Activated naive CD4-positive, alpha-beta T cell (primary cell): ENCODE measurements at places on chromosomes 4 and X.

DNA sequence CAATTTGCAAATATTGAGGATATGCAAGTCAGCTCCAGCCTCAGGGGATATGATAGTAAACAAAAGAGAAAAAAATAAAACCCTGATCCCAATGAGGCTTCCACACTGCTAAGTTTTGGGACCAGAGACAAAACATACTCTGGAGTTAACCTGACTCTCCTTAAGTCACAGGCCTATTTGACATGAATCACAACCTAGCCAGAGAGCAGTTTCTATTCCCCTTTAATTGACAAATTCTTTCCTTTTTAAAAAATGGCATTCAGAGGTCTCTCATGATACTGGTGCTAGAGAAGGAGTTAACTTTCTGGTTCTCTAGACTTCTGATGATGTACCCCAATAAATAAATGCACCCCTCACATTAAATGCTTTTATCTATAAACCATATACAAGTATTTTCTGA, 8.8 kb downstream of the ACSL1 start:
- no peak for DNase-seq

DNA sequence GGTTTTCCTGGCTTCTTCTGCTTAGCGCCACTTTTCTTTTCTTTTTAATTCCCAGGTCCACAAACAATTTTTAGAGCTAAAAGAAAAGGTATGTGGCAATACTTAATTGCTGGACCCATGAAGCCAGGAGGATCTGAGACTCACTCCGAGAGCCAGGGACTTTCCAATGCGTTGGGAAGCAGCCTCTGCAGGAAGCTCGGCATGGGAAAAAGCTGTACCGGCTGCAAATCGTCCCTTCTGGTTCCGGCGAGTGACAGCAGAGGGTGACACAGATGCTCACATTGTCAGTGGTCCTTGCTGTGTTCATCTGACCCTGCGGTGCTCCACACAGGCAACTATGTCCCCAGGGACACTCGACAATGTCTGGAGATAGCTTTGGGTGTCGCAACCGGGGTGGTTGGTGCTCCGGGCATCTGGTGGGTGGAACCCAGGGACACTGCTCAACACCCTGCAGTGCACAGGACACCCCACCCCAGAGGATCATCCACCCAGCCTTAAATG, 164.0 kb downstream of the PRKX start:
- no peak for DNase-seq

- no peak for DNase-seq
Observed at GRCh38 chr4:147740176-147740575, 8.3 kb downstream of the ARHGAP10 start.

DNA sequence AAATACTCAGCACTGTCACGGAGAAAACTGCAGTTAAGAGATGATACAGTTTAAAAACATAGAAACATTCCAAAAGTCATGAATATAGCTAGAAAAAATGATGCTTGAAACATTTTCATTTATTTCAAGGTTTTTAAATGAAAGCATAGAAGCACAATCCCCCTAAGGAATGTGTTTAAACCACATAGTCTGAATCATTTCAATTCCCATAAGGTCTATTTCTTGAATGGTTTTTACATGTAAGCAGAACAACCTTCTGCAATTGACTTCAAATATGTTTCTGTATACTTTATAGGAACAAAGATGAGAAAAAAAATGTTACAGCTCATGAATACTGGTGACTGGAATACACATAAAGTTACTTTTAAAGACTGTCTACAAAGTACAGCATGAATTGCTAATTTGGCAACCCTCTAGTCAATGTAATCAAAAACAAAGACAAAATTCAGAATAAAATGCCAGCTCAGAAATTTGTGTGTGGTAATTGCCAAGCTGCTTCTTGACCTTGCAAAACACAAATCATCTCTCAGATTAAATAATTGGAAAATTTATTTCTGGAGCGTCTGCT, 886.4 kb upstream of the ADGRL3 start:
- no peak for DNase-seq

- DNase-seq: no peak
Observed at GRCh38 chrX:10047133-10047532, 80.0 kb downstream of the CLDN34 start.

DNA sequence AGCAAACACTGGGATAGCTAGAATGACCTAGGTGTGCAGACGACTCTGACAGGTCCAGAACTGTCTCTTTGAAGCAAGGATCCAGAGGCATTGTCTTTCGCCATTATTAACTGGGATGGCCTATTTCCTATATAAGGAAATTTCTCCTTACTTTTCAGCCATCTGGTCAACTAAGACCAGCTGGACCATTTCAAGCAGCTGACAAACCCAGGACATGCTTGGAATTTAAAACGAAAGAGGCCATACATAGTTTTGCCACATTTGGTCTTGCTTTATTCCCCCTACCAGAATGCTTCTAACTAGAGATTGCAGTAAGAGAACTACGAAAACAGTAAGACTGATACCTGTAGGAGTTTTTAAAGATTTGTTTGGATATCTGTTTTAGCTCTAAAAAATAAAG, 87.0 kb downstream of the GLRA2 start:
- DNase-seq: no peak

GRCh38 chrX:118989886-118990285, 15.5 kb downstream of the LONRF3 start:
- no peak for DNase-seq

DNA sequence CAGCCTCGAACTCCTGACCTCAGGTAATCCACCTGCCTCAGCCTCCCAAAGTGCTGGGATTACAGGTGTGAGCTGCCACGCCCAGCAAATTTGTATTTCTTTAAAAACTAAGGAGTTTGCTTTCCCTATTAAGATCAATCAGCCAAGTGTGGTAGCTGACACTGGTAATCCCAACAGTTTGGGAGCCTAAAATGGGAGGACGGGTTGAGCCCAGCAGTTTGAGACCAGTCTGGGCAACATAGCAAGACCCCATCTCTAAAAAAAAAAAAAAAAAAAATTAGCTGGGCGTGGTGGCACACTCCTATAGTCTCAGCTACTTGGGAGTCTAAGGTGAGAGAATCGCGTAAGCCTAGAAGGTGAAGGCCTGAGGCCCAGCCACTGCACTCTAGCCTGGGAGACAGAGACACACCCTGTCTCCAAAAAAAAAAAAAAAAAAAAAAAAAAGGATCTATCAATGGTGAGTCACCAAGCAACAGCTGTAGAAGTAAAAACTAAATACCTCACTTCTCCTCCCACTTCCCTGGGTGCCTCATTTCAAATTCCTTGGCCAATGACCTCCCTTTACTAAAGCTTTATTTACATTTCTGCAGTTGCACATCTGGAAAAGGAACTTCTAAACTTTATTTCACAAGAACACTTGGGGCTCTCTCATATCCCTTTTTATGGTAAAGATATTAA, 54.5 kb downstream of the LDB2 start:
- no peak for DNase-seq

DNA sequence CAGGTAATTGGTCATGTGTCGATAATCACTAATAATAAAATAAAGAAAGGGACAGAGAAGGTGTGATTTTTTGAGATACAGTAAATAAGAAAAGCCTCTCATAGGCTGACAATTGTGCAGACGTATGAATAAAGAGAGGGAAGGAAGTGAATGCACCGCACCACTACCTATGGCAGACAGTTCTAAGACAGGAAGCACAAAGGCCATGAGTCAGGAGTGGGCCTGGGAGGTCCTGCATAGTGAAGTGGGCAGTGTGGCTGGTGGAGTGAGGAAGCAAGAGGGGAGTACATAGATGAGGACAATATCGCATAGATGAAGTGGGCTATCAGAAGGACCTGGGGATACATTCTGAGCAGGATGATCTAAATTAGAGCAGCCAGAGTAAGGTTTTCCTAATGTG, 75.6 kb downstream of the BMP3 start:
- DNase-seq: no peak

GRCh38 chrX:53133400-53133799, 39.5 kb downstream of the KANTR start:
- no peak for DNase-seq

DNA sequence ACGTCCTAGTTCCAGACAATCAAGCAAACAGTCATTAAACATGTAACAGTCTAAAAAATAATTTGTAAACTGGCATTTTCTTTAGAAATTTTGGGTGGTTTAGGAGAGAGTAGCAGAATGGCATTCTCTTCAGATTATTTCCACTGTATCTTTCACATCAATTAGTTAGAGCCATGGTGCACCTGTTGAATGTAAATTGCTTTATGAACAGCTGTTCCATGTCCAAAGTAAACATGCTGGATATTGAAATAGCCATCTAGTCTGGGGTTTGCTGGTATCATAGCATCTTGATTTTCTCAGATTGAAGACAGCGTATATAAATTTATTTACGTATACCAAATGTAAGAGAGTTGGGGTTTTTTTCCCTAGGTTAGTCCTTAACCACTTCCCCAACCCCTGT, 143.6 kb downstream of the RCHY1 start:
- DNase-seq: no peak

DNA sequence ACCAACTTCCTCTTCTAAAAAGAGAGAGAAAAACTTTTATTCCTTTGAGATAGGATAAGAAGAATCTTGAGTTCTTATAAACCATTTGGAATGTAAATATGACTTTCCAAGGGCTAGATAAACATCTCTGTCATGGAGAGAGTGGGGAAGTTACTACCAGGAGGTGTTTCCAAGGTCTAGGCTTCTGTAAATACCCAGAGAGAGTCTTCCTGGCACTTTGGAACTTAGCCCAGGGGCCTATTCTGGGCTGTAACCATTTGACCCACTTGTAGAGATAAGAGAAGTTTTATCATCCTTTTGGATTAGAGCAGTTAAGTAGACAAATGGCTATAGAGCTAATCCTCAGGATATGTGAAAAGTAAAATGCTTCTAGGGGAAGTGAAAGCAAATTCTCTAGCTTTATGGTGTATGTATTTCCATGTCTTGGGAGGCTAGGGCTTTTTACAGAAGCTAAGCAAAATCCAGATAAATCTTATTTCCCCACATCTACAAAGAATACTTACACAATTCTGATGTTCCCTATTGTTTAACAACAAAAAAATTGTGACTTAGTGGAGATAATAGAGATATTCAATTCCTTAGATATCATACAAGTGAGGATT, 51.1 kb downstream of the MCUB start:
- DNase-seq: no peak

DNA sequence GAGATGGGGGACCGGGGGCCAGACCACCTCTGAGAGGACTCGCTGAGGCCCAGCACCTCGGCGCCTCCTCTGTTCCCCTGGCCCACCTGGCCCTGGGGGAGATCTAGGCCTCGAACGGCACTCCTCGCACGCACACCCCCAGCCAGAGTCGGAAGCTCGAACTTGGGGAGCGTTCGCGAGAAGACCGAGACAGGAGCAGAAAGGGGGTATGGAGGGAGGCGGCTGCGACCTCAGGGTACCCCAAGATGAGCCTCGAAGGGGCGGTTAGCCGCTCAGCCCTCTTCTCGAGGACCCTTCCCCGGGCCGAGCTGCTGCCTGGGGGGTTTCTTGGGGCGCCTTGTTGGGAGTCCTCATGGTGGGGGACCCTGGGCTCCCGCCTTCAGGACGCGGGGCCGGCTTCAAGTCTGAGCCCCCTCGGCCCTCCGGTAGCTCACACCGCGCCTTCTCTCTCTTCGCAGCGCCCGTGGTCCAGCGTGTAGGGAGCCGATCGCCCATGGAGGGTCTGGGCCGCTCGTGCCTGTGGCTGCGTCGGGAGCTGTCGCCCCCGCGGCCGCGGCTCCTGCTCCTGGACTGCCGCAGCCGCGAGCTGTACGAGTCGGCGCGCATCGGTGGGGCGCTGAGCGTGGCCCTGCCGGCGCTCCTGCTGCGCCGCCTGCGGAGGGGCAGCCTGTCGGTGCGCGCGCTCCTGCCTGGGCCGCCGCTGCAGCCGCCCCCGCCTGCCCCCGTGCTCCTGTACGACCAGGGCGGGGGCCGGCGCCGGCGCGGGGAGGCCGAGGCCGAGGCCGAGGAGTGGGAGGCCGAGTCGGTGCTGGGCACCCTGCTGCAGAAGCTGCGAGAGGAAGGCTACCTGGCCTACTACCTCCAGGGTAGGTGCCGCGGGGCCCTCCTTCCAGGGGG, 706 bp downstream of the DUSP9 start:
- no peak for DNase-seq

DNA sequence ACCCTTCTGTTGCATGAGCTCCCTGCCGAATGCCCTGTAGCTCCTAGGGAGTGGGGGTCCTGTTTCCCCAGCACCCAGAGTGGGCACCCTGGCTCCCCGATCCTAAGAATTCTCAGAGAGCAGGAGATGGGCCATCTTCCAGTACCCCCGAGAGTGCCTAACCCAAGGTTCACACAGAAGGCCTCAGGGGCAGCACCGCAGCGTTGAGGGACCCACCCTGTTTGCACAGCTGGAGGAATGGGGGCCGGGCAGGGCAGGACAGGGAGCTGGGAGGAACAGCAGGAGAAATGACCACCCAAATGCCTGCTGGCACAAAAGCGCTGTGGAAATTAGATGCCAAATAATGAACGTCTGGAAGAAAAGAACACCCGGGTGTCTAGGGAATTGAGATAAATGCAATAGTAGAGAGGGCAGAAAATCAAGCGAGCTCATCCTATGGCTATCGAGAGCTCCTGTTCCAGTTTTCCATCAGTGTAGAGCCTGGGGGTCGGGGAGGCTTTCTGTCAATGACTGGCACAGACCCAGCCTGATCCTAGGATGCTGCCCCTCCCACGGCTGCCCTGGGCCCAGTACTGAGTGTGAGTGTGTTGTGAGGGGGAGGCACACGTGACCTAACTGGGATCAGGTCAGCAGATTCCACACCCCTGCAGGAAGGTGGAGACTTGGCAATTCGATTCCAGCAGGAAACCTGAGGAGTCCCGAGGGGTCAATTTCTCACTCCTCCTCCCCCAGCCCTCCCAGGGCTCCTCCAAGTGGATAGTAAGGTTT, 25.7 kb downstream of the SEPTIN6 start:
- no peak for DNase-seq

DNA sequence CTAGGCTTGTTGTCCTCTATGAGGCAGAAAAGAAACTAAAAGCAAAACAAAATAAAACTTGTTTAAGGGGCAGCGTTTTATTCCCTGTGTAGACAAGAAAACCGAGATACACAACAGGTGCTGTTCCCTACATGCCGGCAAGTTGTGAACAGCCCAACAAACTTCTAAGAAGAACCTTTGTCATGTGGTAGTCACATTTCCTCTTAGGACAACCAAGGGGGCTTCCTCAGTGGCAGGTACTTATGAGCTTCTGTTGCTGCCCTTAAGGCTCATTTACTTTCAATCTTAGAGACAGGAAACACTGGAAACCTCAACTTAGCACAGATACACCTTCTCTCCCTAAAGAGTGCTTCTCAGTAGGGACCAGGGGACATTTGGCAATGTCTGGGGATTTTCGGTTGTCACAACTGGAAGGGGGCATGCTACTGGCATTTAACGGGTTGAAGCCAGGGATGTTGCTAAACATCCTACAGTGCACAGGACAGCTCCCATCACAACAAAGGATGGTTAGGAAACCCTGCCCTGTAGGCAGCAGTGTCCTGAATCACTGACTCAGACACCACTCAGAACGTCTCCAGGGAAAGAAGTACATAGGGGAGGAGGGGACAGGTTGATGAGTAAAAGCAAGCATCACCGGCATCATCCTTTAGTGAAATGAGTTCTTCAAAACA, 111.0 kb downstream of the ASB9 start:
- no peak for DNase-seq

DNA sequence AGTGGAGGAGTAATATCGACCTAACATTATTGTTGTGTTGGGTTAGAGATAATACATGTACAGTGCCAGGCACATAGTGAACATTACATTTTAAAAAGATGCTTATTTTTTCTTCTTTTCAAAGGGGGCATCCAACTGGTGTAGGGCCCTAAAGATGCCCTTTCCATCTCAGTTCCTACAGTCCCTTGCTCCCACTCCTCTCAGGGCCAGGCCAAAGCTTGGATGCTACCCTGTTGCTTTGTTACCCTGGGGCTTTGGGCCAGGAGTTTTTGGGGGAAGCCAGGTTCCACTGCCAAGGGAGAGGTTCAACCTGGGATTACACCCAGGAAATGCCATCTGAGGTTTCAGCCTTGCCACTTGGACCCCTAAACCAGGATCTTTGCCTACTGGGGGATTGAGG, 918 bp downstream of the IGSF1 start:
- no peak for DNase-seq
